Cortex of kidney (tissue), 1 donor: ENCODE measurements at places on chromosomes 11 and 22.

- DNase-seq = no peak
These were observed 73.2 kb downstream of the C22orf31 start for GRCh38 chr22:28988457-28988856.

DNA sequence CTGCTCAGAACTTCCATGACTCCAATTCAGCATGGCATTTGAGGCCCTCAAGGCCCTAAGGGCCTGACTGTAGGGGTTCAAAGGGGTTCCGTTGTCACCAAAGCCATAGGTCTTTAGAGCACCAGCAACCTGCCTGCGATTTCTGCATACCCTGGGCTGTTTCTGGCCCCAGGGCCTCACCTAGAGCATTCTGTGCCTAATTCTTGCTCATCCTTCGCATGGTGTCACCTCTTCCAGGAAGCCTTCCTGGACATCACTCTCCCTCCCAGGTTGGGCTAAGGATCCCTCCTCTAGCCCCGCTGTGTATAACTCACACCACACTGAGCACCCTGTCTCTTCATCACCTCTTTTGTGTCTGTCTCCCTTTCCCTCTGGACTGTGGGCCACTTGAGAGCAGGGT is 194.3 kb downstream of the CEP164 start:
- no peak for DNase-seq

DNA sequence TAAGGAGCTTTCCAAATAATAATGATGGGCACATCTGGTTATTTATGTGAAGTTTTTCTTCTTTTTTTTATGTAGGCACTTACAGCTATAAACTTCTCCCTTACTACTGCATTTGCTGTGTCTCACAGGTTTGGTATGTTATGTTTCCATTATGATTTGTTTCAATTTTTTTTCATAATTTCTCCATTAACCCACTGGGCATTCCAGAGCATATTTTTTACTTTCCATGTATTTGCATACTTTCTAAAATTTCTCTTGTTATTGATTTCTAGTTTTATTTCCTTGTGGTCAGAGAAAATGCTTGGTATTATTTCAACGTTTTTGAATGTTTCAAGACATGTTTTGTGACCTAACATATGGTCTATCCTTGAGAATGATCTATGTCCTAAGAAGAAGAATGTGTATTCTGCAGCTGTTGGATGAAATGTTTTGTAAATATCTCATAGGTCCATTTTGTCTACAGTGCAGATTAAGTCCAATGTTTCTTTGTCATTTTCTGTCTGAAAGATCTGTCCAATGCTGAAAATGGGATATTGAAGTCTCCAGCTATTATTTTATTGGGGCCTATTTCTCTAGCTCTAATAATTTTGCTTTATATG is 362.1 kb downstream of the DDX10 start:
- DNase-seq = no peak

GRCh38 chr11:72418834-72419560 is 15.3 kb downstream of the CLPB start:
- no peak for DNase-seq

DNA sequence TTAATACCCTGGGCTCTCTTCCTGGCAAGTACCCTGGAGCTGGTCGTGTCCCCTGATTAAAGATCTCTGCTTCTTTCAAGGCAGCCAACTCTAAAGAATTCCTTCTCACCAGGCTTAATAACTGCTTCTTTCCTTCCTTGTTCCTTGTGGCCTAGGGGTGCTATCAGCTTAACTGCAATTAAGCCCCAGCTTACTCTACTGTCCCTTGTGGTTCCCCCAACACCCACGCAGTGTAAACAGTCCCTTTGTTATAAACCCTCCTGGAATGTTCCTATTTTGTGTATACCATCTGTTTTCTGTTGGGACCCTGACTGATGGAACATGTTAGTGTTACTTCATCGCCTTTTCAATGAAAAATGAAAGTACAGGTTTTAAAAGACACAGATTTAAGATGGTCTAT is 126.4 kb upstream of the KIRREL3 start:
- DNase-seq = no peak

DNA sequence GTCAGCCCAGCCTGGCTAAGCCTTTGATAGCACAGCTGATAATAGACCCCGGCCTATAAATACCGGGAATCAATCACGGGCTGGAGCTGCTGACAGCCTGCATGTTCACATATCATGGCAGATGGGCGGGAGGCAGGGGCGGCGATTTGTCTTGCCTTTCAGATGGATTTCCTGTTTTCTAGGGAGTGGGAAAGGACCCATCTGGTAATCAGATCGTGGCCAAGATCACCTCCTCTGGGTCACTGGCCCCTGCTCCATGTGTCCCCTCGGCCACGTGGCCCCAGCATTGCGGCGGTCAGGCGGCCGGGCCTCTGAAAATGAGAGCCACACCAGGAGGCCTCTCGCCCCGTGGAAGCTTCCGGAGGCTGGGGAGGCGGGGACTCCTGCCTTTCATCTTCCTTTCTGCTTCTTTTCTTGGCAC is 36.6 kb downstream of the SMIM38 start:
- no peak for DNase-seq

- no peak for DNase-seq
These were observed 196.3 kb downstream of the BUD13 start for GRCh38 chr11:116576526-116576925.

GRCh38 chr11:67240576-67241389 is 25.5 kb upstream of the GRK2 start:
- DNase-seq = no peak

DNA sequence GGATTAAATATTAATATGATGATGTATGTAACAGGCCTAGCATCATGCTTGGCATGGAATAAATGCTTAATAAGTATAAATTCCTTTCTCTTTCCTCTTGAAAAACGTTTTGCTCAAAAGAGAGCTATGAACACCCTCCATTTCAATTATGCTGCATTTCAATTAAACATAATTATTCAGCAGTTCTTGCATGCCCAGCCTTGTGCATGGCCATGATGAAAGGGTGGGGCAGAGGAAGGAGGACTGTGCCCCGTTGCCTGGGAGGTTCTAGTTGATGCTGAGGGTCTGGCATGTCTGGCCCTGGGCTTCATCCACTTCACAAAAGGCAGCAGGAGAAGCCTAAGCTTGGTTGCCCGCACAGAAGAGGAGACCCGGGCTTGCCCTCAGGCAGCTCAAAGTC is 73.6 kb upstream of the PHOX2A start:
- DNase-seq = no peak

DNA sequence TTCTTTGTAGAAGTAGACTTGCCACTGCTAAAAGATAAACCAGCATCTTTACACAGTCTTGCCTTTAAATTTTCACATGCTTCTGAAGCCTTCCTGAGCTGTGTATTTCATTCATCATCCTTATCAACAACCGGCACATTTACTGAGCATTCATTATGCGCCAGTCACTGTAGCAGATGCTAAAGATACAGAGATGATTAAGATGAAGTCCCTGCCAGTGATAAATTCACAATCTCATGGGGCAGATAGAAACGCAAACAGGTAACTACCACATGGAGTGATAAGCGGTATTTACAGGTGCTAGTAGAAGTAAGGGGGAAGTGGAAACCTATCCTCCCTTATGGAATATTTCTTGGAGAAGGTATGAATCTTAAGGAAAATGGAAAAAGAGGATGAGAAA is 67.2 kb downstream of the PRCP start:
- no peak for DNase-seq

GRCh38 chr22:29606320-29606719 is 2.9 kb downstream of the NF2 start:
- DNase-seq = no peak

- no peak for DNase-seq
These were observed 1.6 kb upstream of the RRP7A start for GRCh38 chr22:42521228-42521546.

- no peak for DNase-seq
These were observed 38.5 kb downstream of the SIK3 start for GRCh38 chr11:117059611-117060148.

DNA sequence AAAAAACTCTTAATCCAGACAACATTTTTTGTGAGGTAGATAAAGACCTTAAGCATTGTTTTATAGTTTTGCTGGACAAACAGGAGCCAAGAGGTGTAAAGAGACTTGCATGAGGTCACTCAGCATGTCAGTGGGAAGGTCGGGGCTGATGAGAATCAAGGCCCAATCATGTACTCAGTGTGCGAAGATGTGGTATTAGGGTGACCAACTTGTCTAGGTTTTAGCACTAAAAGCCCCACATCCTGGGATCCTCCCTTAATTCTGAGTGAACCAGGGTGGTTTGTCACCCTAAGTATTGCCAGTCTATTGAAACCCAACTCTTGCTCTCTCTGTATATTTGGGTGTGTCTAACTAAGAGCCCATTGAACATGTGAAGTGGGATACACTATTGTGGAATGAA is 19.5 kb upstream of the SORL1-AS1 start:
- no peak for DNase-seq

DNA sequence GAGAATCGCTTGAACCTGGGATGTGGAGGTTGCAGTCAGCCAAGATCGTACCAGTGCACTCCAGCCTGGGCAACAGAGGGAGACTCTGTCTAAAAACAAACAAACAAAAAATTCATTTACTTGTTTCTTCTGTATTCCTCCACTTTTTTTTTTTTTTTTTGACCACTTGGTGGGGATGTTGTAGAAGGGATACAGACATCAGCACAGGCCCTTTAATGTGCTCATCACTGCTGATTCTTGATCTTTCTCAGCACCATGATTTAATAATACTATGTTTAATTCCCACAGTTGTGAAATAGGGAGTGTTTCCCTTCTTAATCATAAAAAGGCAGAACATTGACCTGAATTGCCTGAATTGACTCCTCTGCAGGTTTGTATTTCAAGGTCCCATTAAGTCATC is 4.5 kb downstream of the TTC9C start:
- DNase-seq = no peak

- no peak for DNase-seq
These were observed 11.9 kb upstream of the PPP2R1B start for GRCh38 chr11:111778047-111778558.

DNA sequence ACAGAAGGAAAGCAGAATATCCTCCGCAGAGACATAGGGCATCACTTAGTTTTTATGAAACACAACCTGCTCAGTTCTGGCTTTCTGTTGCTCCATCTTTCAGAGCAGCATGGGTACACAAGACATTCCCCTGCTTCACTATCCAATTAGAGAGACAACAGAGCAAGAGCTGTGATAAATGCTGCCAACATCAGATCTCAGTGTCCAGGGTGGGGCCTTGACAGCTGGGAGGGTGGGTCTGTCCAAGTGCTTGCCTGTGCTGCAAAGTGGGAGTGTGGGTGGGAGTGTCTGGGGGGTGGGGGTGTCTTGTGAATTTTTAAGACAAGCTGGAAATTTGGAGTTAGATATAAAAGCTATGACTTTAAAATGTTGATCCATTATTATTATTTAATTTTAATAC is 369.6 kb downstream of the TENM4 start:
- no peak for DNase-seq

DNA sequence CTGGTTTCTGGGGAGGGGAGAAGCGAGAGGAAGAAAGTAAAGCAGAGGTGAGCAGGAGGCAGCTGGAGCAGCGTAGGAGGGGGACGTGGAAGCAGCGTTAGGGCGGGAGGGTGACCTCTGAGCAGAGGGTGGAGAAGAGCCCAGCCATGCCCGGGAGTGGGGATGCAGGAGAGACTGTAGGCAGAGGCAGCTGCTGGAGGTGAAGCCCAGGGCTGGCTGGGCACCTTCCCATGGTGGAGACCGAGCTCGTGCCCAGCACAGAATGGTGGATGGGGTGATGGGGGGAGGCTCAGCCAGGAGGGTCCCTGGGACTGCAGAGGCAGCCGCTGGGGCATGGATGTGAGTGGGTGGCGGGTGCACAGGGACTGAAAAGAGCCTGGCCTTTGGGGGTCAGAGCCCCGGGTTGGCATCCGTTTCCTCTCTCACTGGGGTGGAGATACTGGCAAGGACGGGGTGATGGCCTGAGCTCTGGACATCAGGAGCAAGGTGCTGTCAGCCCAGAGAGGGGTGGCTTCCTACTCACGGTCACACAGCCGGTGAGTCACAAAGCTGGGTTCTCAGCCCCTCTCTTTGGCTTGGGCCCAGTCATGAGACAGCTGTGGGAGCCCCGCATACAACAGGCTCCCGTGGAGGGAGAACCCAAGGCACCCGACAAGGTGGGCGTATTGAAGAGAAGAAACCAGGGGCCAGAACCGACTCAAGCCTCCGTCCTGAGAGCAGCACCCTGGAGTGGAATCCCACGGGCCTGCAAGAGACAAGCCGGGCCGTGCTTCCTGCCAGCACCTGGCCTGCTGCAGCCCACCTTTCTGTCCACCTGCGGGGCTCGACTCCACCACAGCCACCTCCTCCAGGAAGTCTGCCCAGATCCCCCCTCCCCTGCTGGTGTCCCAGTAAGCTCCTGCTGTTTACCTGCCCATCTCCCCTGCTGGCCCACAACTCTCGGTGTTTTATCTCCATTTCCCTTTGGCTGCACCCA is 45.8 kb upstream of the FGF3 start:
- DNase-seq = no peak

DNA sequence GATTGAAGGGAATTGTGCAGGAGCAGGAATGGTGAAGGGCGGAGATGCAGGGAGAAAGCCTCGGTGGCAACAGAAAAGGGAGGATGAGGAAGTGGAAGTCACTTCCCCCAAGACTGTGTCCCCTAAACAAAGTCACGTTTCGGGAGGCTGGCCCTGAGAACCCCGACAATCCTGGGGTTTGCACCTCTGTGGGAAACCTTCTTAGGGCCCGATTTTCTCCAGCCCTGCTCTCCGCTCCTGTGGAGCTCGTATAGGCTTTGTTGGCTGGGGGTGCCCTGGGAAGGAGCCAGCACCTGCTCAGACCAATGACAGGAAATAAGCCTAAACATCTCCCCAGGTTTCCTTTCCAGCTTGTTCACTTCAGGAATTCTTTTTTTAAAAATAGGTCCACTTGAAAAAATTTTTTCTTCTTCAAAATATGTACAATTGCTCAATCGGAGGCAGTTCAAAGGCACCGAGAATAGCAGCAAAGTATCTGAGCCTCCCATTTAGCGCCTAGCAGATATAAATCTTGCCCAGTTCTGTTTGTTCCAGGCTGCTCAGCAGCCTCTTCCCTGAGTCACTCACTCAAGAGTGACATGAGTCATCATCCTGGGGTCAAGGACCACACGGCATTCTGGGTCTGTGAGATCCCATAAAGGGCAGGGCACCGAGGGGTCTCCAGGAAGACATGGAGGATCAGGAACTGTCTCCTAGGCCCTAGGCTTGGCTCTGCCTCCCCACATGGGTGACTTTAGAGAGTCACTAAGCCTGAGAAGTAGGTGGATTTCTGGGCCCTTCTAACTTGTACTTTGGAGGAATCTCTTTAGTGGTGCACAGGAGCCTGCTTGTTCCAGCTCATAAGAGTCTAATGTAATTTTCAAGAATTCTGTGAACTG is 34.0 kb downstream of the IRAG1 start:
- DNase-seq = no peak

- DNase-seq = no peak
These were observed 36.3 kb downstream of the MRE11 start for GRCh38 chr11:94457118-94458029.

DNA sequence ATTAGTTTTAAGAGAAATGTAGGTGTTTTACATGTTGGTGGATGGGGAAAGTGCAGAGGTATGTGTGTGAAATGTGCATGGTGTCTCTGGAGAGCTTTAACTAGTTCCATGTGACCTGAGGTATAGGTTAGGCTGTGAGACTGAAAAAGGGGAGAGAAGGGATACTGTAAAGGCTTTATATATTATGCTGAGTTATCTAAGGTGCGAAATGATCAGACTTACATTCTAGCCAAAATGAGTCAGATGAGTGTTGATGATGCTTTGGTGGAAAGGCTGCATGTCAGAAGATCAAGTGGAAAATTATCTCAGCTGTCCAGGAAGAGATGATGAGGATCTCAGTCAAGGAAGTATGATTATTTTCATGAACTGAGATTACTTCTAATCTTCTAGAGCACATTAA is 15.8 kb downstream of the ACAT1 start:
- no peak for DNase-seq
